Right cardiac atrium (tissue), 5 donors: ENCODE measurements at places on chromosomes 13 and 19. TPM values are rescaled to one million over a fixed set of nuclear protein-coding genes. Genes with fewer than 3 reads are reported as not detected.

- no peak for DNase-seq
These were observed 494.9 kb downstream of the GPC6 start for GRCh38 chr13:93721483-93721882.

- DNase-seq, result no peak
These were observed 818.7 kb upstream of the GPC6 start for GRCh38 chr13:92407858-92408257.

DNA sequence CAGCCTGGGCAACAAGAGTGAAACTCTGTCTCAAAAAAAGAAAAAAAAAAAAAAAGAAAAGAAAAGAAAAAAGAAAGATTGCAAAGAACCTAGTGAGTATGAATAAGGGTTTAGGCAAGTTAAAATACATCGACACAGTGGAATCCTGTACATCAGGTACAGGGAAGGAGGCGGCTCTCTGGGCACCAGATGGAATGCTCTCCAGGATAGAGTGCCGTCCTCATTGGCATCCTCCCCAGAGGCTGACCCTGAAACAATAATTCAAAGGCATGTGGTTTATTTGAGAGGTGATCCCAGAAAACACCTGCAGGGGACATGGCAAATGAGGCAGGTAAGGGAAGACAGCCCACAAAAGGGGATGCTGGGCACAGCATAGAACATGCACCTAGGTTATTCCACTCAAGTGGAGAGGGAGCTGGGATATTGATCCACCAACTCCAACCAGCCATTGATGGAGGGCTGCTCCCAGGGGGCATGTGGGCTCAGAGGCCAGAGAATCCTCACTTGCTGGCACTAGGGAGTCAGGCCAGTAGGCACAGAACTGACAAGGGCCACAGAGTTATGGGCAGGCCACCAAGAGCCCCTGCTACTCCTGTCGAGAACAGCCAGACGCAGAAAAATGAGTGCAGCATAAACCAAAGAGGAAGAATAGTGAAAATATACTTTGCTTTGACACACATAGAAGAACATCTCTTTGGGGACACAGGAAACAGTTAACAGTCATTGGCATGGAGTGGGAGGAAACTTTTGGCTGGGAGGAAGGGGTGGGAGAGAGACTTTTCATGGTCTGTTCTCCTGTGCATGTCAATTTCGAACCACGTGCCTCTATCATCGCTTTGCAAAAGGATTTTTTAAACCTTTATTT is 4.2 kb downstream of the TSPAN16 start:
- DNase-seq, result peak; percentile 27

Gene C1QTNF9
- total RNA-seq, result 0.79 TPM

Gene C19orf44
- 3.8 TPM for total RNA-seq

DNA sequence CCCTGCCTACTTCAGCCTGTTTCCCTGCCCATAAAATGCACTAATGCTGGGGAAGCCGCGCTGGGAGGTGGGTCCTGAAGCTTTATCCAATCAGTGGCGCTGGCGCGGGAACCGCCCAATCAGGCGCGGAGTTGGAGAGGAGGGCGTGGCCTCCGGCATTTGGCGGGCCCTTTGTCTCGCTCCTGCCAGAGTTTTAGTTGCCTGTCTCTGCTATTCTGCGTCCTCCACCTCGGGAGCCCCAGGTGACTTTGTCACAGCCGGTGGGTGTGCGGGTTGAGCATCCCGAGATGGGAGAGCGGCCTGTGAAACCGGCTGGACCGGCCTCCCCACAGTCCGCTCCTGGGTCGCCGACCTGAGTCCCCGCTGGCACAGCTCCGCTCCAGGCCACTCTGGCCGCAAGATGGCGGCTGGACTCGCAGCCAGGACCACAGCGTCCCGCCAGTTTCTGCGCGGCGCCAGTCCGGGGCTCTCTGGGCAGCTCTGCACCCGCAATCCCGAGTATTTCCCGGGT is 30.7 kb upstream of the ZNF429 start:
- DNase-seq, result peak; percentile 93

GRCh38 chr19:1767464-1767933 is 14.2 kb downstream of the ONECUT3 start:
- peak; percentile 64 for DNase-seq

DNA sequence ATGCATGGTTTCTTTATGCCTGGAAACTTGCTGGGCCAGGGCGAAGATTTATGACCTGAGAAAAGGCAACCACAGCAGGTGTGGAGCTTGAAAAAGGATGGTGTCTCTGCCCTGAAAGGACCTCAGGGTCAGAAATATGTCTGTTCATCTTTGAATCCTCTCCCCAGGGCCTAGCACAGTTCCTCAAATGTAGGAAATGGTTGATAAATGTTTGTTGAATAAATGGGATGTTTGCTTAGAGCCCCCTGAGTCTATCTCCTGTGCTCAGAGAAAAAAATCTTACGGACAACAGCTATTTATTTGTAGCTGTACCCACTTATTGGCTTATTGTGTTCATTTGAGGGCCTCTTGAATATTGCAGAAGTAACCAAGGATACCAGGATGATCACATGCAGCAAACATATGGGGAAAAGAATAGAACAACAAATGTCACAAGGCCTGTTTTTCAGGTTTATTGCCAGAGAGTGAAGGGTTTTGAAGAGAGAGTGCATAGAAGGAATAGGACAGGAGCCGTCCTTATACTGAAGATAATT is 114.5 kb downstream of the KLF5 start:
- DNase-seq, result no peak

DNA sequence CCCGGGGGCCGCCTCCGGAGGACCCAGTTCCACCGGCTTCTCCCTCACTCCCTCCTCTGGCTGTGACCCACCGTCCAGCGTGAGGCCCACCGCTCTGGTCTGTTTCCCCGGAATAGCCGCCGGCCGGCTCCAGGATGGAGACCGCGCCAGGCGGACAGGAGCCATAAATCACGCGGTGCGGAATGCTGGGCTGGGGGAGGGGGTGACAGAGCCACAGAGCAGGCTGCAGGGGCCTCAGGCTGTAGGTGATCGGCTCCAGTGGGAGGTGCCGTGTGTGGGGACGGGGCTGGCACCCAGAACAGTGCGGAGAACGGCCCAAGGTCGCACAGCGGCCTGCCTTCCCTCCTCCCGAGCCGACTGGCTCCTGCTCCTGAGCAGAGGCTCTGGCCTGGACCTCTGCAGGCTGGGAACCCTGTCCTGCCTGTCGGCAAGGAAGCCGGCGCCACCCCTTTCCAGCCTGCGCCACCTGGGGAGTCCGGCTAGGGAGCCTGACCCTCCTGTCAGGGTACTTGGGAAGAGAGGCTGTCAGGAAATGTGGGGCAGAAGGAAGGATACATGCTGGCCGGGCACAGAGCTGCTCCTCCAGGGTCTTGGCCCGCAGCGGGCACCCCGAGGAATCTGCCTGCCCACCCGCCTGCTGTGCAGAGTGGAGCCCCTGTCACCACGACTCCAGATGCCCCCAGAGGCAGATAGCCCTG is 8.3 kb downstream of the PIAS4 start:
- DNase-seq, result no peak

DNA sequence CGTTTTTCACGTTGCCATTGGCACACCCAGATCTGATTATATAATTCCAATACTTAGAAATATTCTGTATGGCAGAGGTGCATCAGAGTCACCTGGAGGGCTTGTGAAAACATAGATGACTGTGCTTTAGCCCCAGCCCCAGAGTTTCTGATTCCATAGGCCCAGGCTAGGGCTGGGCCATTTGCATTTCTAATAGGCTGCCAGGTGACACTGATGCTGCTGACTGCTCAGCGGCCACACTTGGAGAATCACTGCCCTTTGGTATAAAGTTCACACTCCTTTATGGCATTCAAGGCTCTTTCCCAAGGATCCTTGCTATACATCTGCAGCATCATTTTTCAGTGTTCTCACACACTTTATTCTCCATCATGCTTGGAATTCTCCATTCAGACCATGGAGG is 137.1 kb downstream of the AKAP11 start:
- DNase-seq, result no peak
